ENCODE measurements at places on chromosomes 2 and 18.
A peak's percentile ranks its signal among the peaks of the same experiment; 100 is the strongest.

- DNase-seq: no peak
These were observed 31.3 kb downstream of the SP140L start for GRCh38 chr2:230358305-230358704.

DNA sequence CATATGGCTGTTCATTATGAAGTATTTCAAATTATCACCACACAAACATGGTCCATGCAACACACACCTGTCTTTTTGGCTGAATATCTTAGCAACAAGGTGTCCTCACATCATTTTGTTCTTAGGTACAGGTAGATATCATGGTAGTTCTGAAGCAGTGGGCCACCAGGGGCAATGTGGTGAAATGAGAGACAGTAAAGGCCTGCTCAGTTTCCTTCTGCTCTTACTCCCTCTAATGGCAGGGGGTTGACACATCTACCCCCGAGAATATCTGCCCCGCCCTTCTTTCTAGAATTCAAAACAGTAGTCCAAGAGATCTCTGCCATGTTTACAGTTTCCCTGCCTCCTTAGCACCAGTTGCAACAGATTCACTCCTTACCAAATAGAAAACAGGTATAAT lies 147.0 kb upstream of the KLHL14 start:
- no peak for DNase-seq

DNA sequence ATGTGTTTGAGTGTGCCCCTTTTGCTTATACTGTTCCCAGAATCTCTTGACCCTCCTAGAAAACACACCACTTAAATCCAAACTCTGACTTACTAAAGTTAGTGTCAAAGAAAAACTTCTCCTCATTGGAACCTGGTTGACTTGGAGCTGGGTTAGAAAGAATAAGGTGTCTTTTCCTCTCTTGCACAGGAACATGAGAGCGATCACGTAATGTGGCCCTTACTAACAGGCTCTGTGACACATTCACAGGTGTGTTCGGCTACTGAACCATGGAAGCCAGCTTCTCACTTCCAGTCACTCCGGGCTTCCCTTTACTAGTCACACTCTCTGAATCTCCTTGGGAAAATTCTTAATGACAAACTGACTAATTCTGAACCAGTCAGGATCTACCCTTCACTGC lies 5.4 kb upstream of the POU3F3 start:
- no peak for DNase-seq

DNA sequence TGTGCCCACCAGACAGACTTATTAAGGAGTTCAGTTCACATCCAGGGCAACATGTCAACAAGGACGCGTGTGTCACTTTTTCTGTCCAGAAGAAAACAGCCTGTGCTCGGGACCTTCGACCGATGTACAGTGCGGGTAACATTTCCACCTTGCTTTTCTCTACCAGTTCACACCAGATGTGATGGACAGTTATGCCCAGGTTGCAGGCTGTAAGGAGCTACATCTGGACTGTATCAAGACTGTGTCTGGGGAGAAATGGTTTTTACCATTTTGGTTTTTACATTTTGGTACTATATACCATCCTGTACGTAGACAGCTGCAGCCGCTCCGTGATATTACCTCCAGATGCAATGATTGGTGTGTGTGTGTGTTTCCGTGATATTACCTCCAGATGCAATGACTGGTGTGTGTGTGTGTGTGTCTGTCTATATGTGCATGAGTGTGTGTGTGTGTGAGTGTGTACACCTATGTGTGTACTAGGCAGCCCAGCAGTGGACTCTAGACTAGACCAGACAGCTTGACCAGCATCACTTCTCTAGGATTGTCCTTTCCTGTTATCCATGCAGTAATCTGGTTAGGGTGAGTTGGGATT lies 118.0 kb downstream of the COL6A3 start:
- DNase-seq: no peak

DNA sequence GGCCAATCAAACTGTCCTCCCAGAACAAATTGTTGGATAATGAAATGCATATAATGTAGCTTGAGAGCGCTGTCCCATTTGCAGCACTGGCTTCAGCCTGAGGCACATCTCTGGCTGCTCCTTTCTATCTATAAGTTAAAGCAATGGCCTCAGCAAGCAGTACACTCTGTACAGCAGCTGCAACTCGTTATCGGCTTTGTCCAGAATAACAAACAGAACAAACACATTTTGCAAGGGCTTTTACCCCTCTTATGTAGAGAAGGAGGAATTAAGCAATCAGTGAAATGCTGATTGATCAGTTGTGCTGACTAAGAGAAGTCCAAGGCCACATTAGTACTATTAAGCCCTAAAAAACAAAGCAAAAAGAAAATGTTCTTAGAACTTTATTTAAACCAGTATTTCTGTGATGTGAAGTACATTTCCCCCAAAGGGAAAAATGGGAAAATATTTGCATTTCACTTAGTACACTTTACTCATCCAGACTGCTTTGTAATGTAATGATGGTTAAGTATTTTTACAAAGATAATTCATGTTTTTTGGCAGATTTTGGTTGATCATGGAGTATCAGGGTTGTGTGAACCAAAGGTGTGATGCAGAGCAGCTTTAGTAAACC lies 15.0 kb upstream of the CPS1 start:
- DNase-seq: no peak

GRCh38 chr2:233303252-233303651 lies 4.4 kb upstream of the SAG start:
- no peak for DNase-seq

GRCh38 chr2:85861180-85861579 lies 27.6 kb downstream of the ST3GAL5 start:
- no peak for DNase-seq

DNA sequence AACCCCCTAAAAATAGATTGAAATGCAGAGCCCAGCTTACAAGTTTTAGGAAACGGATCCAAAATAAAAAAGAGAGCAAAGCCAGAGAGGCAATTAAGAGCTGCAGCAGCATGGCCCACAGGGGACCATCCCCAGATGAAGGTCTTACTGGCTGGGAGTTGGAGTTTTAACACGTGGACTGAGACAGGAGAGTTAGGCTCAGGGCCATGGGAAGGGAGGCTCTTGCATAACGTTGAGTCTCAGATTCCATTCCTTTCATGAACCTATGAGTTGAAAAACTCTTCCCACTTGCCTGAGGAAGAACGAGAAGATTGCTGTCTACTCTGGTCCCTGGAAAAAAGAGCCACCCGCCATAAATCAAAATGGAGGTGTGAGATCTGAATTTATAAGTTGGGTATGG lies 101.8 kb upstream of the NDUFV2 start:
- no peak for DNase-seq

DNA sequence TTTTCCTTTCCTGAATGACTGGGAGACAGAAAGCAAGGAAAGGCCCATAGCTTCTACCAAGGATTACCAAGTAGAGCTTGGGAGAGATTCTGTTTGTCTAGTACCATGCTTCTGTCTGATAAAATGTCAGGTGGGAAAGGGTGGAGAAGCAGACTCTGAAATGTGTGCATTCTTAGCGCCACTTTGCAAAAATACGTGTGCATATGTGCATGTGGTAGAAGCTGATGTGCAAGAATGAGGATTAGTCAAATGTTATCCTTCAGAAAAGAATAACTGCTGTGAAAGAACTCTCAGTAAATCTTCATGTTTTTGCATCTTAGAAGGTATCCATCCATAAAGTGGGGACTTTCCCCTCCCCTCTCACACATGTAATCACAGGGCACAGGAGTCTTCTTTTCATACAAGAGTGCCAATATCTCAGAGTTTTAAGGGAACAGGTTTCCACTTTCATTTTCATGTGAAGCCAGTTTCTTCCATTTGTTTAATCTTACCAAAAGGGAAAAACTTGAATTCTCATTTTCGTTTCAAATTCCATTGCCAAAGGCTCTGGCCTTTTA lies 15.4 kb upstream of the DGKD start:
- no peak for DNase-seq

DNA sequence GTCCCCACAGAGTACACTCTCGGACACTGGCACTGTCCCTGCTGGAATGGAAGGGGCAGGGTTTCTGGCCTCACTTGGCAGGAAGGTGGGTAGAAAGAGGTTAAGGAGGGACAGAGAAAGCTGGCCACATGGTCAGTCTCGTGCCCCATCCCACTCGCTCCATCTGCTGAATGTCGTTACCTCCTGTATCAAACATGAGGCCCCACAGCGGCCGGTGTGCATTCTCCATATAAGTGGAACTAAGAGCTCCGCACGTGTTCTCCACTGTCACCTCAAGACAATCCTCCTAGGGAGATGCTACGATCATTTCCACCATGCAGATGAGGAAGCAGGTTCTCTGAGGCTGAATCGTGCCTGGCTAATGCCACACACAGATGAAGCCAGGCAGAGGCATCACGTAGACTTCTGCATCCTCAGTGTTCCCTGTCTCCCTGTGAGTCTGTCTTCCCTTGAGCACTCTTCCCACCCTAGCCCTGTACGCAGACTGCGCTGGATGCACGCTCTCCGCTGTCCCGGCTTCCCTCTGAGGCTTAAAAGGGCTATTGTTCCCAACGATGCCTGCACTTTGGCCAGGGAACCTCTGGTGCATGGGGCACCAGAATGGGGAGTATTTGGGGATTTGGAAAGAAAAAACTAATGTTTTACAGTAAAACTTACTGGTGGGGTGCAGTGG lies 35.1 kb downstream of the MAL start:
- peak; percentile 4 for DNase-seq

DNA sequence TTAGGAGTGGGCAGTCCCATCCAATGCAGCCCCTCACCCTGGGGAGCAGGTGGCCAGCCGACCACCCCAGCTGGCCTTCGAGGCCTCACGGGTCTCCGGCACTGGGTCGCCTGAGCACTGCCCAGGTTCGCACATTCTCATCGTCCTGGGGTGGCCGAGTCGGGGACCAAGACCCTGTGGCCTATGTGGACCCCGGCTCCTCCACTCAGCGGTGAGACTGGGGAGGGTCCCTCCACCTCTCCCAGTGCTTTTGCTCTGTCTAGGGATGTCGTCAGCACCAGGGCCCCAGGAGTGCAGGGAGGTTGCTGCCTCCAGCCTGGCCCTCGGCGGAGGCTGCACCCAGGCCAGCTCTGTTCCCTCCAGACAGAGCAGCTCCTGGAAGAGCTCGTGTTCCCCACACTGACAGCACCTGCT lies 89.6 kb downstream of the TPO start:
- DNase-seq: peak; percentile 6

DNA sequence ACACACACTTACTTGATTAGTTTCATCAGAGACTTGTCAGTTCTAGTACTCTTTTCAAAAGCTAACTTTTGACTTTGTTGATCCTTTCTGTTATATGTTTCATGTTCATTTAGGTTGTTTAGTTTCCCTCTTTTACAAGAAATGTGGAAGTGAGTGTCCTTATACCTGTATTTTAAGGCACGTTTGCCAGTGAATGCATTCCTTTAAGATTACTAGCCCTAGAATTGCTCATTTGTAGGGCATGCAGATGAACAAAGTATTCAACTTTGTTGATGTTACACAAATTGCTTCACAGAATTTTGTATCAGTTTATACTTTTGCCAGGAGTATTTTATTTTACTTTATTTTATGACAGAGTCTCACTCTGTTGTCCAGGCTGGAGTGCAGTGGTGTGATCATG lies 6.3 kb downstream of the IL1RL2 start:
- DNase-seq: no peak

DNA sequence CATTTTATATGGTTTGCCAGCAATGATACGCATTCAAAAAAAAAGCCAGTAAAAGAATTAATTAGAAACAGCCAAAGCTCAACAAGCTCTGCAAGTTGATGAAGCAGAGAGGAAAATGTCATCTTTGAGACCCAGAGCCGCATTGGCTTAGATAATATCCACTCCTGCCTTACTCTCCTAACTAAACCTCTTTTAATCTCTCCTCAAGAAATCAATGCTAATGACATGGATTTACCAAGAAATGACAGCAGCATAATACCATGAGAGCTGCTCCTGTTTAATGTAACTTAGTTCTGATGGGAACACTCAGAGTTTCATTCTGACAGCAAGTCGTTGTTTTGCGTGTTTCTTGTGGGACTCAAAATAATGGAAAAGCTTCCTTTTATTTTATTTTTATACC lies 1099.4 kb upstream of the PIK3C3 start:
- no peak for DNase-seq

GRCh38 chr18:43596105-43596712 lies 318.9 kb upstream of the SYT4 start:
- DNase-seq: no peak

GRCh38 chr2:172722481-172722880 lies 13.2 kb upstream of the RAPGEF4 start:
- DNase-seq: no peak

- no peak for DNase-seq
These were observed 67.2 kb downstream of the LRRFIP1 start for GRCh38 chr2:237694415-237695194.

DNA sequence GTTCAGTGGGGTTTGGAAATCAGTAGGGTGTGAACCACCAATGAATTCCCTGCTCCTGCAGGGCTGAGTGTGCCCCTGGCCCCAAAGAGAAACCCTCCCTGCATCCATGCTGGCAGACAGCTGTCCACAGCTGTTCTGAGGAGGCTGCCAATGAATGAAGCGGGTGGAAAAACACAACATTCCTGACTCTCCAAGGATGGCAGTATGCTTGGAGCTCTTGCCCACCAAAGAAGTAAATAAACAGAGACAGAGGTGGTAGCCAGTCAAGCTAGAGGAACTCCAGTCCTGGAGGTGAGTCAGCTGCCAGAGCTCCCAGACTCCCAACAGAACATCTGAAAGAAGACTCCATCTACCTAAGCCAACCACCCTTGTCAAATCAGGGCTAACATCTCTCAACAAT lies 6.2 kb downstream of the ZBTB7C start:
- no peak for DNase-seq

DNA sequence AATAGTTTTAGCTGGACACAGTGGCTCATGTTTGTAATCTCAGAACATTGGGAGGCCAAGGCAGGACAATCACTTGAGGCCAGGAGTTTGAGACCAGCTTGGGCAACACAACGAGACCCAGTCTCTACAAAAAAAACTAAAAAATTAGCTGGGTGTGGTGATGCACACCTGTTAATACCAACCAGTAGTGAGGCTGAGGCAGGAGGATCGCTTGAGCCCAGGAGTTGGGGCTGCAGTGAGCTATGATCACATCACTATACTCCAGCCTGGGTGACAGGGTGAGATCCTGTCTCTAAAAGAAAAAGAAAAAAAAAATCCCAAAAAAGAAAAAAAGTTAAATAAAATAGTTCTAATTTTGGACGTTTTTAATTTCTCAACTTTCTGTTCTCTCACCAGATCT lies 68.7 kb downstream of the MAP4K3 start:
- DNase-seq: no peak

GRCh38 chr2:219538504-219538951 lies 5.1 kb downstream of the CHPF start:
- DNase-seq: no peak

- no peak for DNase-seq
These were observed 33.3 kb downstream of the FAM178B start for GRCh38 chr2:96952976-96953610.

- DNase-seq: no peak
These were observed 614.6 kb upstream of the SOX11 start for GRCh38 chr2:5077479-5078089.

GRCh38 chr2:274503-274902 lies 9.8 kb downstream of the ACP1 start:
- no peak for DNase-seq
